T-cell (primary cell): ENCODE measurements at places on chromosomes 3 and 15. TPM values are rescaled to one million over a fixed set of nuclear protein-coding genes. Genes with fewer than 3 reads are reported as not detected.

- DNase-seq, result no peak
Observed at GRCh38 chr3:176663837-176664831, 533.1 kb downstream of the TBL1XR1 start.

GRCh38 chr3:13621381-13622221 is 72.7 kb downstream of the FBLN2 start:
- peak; percentile 49 for DNase-seq

GRCh38 chr3:64673159-64673715 is 14.6 kb downstream of the ADAMTS9 start:
- no peak for DNase-seq

- DNase-seq, result no peak
Observed at GRCh38 chr3:162218479-162218878, 721.9 kb downstream of the OTOL1 start.

DNA sequence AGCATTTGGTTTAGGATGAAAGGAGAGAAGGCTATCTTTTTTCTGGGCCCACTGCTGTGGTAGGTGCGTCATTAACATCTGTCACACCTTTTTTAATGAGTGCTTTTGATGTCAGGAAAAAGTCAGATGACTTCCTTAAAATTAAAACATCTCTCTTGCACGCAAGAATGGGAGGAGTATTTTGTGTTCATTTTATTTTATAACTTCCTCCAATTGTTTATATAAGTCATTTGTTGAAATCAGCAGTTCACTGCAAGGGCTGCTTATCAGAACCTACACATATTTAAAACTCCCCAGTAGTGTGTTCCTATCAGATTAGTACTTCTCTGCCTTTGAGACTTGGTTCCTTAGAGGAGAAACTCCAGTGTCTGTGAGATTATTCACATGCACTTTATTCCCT is 143.8 kb downstream of the NEO1 start:
- DNase-seq, result no peak

GRCh38 chr15:74389241-74390048 is 22.0 kb upstream of the CYP11A1 start:
- no peak for DNase-seq

LYSMD2 gene
- total RNA-seq, result 30.5 TPM

GOLGA8H gene
- not detected for total RNA-seq
